ENCODE measurements at places on chromosomes 4 and X.

GRCh38 chrX:45660477-45660876, 459.8 kb upstream of the DIPK2B start:
- DNase-seq, result no peak

GRCh38 chr4:98462487-98462886, 195.9 kb downstream of the TSPAN5 start:
- no peak for DNase-seq

DNA sequence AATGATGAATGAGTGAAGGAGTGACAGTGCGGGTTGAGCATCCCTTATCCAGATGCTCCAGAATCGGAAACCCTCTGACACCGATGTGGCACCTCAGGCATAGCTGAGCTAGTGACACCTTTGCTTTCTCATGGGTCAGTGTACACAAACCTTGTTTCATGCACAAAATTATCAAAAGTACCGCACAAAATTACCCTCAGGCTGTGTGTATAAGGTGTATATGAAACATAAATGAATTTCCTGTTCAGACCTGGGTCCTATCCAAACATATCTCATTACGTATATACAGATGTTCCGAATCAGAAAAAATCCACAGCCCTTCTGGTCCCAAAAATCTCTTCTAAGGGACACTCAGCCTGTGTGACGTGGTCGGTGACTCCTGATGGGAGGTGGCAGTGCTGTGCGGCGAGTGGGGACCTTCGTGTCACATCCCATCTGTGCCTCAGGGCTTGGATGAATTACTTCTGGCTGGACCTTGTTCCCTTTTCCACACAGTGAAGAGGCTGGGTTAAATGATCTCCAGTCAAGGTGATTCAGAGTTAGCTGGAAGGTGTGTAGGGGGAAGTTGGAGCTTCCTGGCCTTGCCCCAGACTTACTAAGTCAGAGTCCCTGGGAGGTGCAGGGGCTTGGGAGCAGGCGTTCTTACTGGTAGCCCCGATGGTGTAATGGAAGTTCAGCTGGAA, 18.8 kb downstream of the RGS12 start:
- DNase-seq, result no peak

- DNase-seq, result no peak
Measured at GRCh38 chrX:135463937-135464336, 42.2 kb downstream of the SMIM10L2A start.

Measured in NCI-H1436 treated with DMSO at 0.1 percent for 48 hours (cell line).